ENCODE measurements at places on chromosomes 3 and 15.
A peak's percentile ranks its signal among the peaks of the same experiment; 100 is the strongest.

DNA sequence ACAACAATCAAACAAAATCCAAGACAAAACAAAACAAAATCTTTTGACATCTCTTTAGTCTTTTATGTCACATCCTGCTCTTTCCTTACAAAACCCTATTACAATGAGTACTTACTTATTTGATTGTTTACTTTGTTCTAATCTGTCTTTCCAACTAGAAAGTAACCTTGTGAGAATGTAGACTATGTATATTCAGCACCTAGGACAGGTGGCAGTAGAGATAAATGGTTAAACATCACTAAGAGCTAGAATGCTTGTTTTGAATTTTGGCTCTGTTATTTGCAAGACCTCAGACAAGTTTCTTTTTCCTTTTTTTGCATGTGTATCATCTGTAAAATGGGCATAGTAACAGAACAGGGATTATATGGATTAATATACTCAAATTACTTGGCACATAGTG is 33.1 kb upstream of the NAALADL2 start:
- no peak for DNase-seq
- no peak overlapping the region for H3K27ac ChIP-seq
- no peak overlapping the region for H3K4me3 ChIP-seq
- H3K4me1 ChIP-seq: no peaks in the 10 kb centered on the region

DNA sequence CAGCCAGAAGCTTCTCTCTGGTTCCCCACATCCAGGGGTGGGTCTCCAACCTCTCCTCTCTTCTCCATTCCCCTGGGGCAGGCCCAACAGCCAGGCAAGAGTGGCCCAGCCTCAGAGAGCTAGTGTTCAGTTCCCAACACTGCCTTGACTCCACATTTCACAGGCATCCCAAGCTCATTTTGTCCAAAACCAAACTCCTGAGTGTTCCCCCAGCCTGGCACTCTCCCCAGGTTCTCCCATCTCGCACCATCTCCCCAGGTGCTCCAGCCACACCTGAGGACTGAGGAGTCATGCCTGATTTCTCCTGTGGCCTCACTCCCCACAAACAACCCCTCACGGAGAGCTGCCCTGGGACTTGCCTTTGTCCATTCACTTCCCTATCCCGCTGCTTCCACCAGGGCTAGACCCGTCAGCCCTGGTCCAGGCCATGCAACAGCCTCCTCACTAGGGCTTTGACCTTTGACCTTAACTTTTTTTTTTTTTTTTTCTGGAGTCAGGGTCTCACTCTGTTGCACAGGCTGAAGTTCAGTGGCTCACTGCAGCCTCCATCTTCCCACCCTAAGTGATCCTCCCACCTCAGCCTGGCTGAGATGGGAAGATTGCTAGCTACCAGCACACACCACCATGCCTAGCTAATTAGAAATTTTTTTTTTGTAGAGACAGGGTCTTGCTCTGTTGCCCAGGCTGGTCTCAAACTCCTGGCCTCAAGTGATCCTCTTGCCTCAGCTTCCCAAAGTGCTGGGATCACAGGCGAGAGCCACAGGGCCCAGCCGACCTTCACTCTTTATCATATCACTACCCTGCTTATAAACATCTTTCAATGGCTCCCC is 3.9 kb upstream of the CSK start:
- H3K4me3 ChIP-seq: peak overlapping the region; percentile 77
- H3K27me3 ChIP-seq: no peaks in the 10 kb centered on the region
- peak overlapping the region; percentile 99 for H3K27ac ChIP-seq
- peaks cover 3% of the 10 kb centered on the region for H3K36me3 ChIP-seq
- peaks cover 53% of the 10 kb centered on the region for H3K4me1 ChIP-seq

GRCh38 chr3:100982710-100983109 is 10.5 kb downstream of the ABI3BP start:
- H3K4me3 ChIP-seq: no peak overlapping the region
- no peak for DNase-seq
- H3K27me3 ChIP-seq: peaks cover 1% of the 10 kb centered on the region
- H3K36me3 ChIP-seq: no peaks in the 10 kb centered on the region
- H3K4me1 ChIP-seq: no peaks in the 10 kb centered on the region

DNA sequence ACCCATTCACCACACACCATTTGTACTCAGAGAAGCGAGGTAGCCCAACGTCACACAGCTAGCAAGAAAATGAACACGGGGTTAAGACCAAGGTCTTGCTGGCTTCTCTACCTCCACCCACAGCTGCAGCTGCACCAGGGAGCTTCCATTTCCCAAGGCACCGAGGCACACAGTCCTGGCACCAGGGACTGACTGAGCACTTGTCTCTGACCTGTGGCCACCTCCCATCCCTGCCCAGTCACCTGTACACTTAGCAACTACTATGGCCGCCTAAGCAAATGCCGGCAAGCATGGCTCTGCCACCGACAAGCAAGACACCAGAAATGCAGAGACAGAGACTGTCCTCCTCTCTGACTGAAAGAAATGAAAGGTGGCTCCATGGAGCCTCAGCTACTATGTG is 15.3 kb downstream of the ZXDC start:
- H3K4me3 ChIP-seq: no peak overlapping the region
- peaks cover 8% of the 10 kb centered on the region for H3K4me1 ChIP-seq
- DNase-seq: no peak
- no peak overlapping the region for H3K27ac ChIP-seq
- H3K27me3 ChIP-seq: no peaks in the 10 kb centered on the region

GRCh38 chr3:180131169-180131568 is 94.4 kb upstream of the PEX5L start:
- H3K4me1 ChIP-seq: no peaks in the 10 kb centered on the region
- no peaks in the 10 kb centered on the region for H3K27me3 ChIP-seq
- H3K27ac ChIP-seq: no peak overlapping the region
- no peaks in the 10 kb centered on the region for H3K36me3 ChIP-seq

- H3K4me1 ChIP-seq: peaks cover 21% of the 10 kb centered on the region
- H3K36me3 ChIP-seq: peaks cover 7% of the 10 kb centered on the region
- no peak overlapping the region for H3K4me3 ChIP-seq
- no peak overlapping the region for H3K27ac ChIP-seq
Observed at GRCh38 chr3:11660242-11660641, 16.5 kb upstream of the VGLL4 start.

GRCh38 chr15:86650094-86650493 is 570.4 kb downstream of the AGBL1 start:
- DNase-seq: no peak
- H3K27ac ChIP-seq: no peak overlapping the region
- H3K4me1 ChIP-seq: peaks cover 8% of the 10 kb centered on the region

DNA sequence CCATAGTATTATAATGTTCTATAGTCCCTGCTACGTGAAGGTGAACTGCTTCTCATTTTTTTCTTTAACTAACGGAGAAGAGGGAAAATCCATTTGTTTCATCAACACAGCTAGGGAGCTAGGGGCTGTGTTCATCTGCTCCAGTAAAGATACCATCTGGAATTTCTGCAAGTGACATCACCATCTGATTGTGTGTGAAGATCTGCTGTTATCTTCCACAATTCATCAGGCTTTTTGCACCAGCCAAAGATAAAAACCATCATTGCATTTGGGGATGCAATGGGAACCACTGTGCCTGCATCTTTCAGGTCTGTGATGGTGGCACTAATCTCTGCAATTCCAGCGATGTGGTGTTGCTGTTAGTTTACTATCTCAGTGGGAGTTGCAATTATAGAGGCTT is 35.5 kb upstream of the NOX5 start:
- DNase-seq: no peak
- H3K4me3 ChIP-seq: no peak overlapping the region
- H3K36me3 ChIP-seq: no peaks in the 10 kb centered on the region
- H3K27ac ChIP-seq: no peak overlapping the region
- H3K27me3 ChIP-seq: peaks cover 3% of the 10 kb centered on the region

Measured in memory B cell (primary cell).